ENCODE measurements at places on chromosomes 5 and 9.

DNA sequence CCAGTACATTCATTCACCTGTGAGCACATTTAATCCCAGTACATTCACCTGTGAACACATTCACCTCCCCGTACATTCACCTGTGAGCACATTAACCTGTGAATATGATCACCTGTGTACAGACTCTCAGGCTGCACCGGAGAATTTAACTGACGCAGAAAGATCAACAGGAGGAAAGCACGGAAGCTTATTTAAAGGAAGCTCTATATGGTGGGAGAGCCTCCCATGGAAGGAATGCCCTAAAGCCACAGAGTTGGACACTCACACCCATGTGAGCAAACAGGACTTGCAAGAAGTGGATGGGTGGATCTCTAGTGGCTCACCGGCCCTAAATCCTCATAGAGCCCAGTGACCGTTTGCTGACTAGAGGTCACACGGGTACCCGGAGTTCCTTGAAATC lies 38.2 kb downstream of the TRIP13 start:
- no peak for DNase-seq

- no peak for DNase-seq
Measured at GRCh38 chr9:95116002-95116807, 201.3 kb downstream of the FANCC start.

- DNase-seq, result no peak
Measured at GRCh38 chr9:134144801-134145200, 8.9 kb downstream of the WDR5 start.

- DNase-seq, result no peak
Measured at GRCh38 chr9:14433351-14434157, 119.6 kb upstream of the NFIB start.

DNA sequence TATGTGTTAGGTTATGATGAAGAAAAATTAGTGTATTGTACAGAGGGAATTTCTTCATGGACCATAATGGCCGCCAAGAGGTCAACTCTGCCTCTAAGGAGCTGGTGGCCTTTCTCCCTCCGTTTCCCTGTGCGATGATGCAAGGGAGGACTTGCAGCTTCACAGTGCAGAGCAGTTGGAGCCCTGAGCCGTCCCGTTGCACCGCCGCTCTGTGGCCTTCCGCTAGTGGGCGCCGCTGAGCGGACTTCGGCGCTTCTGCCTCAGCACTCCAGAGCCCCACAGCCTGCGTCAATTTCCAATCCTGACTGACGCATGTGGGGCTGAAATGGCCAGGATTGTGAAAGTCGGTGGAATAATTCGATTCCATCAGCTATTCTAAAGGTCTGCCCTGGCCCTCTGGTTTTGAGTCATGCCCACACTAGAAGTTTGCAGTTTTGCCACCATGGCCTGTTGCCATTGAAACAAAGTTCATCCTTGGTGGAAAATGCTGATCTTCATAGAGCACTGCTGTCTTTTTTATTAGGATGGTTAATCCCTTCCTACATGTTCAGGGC lies 22.7 kb upstream of the LECT2 start:
- peak; percentile 13 for DNase-seq

GRCh38 chr5:138488481-138488945 lies 23.2 kb downstream of the EGR1 start:
- DNase-seq, result no peak

DNA sequence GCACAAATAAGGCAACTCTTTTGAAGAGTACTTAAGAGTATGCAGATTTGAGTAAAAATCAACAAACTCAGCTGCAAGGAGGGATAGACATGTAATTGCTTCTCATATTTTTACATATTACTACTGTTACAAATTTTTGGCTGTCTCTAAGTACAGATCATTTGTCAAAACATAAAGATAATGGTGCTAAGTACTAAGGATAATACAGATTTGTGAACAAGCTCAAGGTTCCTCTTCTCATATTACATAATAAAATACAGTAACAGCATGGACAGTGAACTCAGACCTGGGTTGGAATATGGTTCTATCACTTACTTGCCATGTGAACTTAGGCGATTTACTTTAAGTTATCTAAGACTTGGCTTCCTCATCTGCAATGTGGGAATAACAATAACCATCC lies 168.0 kb downstream of the AP3B1 start:
- no peak for DNase-seq

GRCh38 chr9:125434986-125435775 lies 173.6 kb downstream of the GAPVD1 start:
- DNase-seq, result no peak

GRCh38 chr9:2267181-2267745 lies 252.1 kb downstream of the SMARCA2 start:
- DNase-seq, result no peak

- no peak for DNase-seq
Measured at GRCh38 chr9:35108461-35108860, 5.5 kb upstream of the STOML2 start.

- no peak for DNase-seq
Measured at GRCh38 chr9:122463828-122464632, 13.7 kb downstream of the OR1J1 start.

- DNase-seq, result peak; percentile 13
Measured at GRCh38 chr5:56480705-56481427, 247.7 kb upstream of the ANKRD55 start.

GRCh38 chr5:63928451-63928850 lies 33.8 kb downstream of the HTR1A start:
- no peak for DNase-seq

DNA sequence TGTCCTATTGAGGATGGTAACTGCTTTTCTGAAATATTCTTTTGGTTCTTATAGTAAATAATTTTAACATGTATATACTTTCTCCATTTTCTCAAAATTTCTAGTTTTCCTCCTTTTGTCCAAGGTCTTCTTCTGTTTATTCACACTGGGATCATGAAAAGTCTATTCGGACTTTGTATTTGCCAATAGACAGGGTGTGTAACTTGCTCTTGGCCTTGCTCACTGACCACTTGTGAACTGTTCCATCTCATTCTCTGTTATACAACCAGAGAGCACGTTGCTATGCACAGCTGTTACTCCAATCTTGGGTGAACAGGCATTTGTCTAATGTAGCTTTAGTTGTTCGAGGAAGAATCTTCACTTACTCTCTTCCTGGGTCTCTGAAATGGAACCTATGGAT lies 388.9 kb downstream of the SH3GL2 start:
- DNase-seq, result no peak

GRCh38 chr5:154234551-154234950 lies 44.0 kb downstream of the GALNT10 start:
- no peak for DNase-seq

DNA sequence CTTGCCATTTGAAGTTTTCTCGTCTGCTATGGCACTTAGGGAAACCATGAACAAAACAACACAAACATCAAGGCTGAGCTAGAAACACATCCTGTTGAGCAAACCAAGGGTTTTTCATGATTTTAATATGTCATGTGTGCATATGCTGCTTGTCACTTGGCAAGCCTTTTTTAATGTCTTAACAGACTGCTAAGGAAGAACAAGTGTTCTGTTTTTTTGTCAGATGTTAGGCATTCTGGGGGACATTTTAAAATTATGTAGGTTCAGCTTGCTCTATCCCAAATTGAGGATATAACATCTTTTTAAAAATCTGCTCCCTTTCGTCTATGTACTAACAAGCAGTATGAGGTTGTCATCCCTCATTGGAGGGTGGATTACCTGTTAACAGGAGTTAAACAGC lies 150.3 kb downstream of the HTR1A start:
- no peak for DNase-seq

- DNase-seq, result no peak
Measured at GRCh38 chr5:29162297-29162696, 2031.2 kb upstream of the CDH6 start.

DNA sequence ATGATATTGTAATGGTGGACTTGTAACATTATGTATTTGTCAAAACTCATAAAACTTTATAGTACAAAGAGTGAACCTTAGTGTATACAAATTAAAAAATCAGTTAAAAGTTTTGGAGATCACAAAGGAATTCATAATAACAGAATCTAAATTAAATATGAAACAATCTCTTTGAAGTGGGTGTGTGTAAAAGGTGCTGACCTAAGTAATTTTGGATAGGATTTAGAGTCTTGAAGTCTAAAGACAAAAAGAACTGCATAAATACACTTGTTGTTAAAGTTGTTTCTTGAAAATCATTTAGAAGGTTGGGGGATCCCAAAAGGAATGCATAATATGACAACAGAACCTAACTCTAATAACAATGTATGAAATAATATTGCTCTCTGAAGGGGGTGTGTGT lies 295.5 kb downstream of the PRR16 start:
- DNase-seq, result no peak

- DNase-seq, result no peak
Measured at GRCh38 chr5:14286574-14287421, 143.7 kb downstream of the TRIO start.

DNA sequence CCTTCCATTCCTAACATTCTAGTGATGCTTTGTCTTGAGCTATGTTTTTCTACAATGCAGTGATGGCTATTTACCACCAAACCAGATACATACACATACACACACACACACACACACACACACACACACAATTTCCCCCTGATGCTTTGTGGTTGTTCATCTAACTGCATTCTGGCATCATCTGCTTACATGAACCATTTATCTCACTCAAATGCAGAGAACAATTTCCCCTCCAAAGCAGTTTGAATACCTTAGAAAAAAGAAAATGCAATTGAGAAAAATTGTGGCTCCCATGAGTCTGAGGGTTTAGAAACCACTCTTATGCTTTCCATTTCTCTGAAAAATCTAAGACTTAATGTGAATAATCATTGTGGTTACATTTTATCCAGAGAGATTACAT lies 1024.8 kb downstream of the TLE4 start:
- no peak for DNase-seq

- DNase-seq, result no peak
Measured at GRCh38 chr5:124692324-124692723, 54.1 kb downstream of the ZNF608 start.

DNA sequence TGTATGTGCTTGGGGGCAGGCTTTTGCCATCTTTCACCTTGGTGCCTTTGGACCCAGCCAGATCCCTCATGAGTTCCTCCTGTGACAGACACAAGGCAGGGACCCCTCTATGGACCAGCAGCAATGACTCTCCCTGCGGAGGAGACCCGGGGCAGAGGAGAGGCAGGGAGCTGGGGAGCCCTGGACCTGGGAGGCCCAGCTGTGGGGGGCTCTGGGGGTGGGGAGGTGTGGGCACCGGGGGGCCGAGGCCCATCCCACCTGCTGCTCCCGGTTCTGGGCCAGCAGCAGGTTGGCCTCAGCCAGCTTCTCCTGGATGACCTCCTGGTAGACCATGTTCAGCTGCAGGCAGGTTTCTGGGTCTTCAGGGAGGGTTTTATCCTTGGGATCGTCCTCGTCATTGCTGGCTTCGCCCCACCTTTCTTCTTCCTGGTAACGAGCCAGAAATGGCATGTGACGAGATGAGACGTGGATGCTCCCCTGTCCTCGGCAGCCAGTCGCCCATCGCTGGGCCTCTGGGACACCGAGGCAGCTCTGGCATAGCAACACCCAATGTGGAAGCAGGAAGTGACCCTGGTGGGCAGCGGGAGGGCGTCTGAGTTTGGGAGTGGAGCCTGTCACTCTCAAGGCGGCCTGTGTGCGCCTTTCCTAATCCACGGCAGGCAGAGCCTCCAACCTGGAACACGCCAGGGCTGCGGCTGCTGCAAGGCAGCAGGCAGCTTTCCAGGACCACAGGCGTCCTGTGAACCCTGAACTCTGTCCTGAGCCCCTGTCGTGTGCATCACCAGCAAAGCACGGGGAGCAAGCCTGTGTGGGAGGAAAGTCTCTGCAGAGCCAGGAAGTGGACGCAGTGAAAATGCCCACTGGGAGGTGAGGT lies 4.4 kb downstream of the SNAPC4 start:
- no peak for DNase-seq

- no peak for DNase-seq
Measured at GRCh38 chr5:160466889-160467554, 45.4 kb downstream of the PTTG1 start.

DNA sequence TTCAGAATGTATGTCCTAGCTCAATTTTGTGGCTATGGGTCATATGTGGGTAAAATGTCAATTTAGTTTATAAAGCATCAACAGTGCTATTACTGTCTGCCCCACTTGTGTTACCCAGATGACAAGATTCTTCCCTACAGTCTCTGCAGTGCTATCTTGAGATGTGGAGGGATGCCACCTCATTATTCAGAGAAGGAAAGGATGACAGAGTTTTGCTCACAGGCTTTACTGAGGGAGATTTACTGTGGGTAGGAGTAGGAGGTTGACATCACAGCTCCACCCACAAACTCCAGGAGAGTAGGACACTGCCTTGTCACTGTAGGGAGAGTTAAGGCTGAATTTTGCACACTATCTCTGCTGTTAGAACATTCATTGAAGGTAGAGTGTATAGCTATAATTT lies 359.3 kb downstream of the HTR1A start:
- no peak for DNase-seq

DNA sequence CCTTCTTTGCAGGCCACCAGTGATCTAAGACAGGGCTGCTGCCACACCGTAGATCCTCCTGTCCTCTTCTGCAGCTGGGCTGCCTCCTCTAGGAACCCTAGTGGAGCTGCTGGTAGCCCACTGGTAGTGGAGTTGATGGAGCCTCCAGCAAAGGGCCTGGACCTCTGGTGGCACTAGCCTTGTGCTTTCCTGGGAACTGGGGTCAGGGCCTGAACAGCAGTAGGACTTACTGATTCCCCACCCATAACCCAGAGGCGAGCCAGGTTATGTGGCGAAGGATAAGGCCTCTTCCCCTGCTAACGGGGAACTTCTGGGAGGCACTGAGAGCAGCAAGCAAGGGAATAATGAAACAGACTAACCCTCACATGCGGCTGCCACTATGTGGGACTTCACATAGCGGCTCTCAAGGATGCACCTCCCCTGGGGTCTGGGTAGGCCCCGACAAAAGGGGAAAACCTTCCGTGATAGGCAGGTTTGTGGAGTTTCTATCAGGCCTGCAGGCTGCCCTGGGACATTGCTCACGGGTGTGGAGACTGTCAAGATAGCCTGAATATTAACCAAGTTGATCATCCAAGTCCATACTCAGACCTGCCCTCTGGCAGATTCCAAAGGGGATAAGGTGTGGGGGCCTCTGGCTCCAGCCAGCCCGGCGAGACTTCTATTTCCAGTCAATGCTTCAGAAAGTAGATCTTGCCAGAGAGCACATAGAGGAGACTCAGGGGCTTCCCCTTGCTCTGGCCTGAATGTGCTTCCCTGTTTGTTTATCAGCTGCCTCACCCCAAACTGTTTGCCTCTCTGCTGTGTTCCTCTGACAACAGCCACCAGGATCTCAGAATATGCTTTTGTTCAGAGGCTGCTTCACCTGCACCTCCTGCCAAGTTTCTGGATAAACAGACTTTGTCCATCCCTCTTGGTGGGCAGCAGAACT lies 7.4 kb downstream of the SLC22A4 start:
- DNase-seq, result no peak

GRCh38 chr9:99130069-99130468 lies 25.2 kb downstream of the TGFBR1 start:
- no peak for DNase-seq

GRCh38 chr5:176188085-176188484 lies 50.1 kb upstream of the SIMC1 start:
- no peak for DNase-seq

DNA sequence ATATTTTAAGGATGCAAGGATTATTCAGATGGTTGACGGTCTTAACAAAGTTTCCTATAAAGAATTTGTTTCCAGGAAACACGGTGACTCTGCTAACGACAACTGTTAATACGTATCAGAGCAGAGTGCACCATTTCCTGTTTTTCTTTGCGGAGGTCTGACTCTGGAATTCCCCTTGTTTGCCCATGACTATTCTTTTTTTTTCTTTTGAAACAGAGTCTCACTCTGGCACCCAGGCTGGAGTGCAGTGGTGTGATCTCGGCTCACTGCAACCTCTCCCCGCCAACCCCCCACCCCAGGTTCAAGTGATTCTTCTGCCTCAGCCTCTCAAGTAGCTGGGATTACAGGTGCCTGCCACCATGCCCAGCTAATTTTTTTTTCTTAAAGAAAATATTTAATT lies 115.9 kb downstream of the CDC42SE2 start:
- DNase-seq, result no peak
